Bronchial epithelial cell (primary cell): ENCODE measurements at places on chromosomes 1 and 21.

DNA sequence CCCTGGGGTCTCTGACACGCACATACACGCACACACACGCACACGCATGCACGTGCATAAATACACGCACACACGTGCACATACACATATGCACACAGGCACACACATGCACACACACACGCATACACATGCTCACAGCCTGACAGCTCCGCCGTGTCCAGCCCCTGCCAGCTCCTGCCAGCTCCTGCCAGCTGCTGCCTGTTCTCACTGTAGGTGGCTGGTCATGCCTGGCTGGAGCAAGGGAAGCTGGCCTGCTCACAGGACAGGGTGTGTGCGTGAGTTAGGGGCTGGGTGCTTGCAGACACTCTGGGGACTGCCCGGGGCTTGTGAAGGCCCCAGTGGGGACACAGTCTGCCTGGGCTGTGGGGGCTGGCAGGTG is 4.9 kb downstream of the PLCH2 start:
- DNase-seq, result no peak

GRCh38 chr1:205594846-205595245 is 37.0 kb downstream of the ELK4 start:
- no peak for DNase-seq

DNA sequence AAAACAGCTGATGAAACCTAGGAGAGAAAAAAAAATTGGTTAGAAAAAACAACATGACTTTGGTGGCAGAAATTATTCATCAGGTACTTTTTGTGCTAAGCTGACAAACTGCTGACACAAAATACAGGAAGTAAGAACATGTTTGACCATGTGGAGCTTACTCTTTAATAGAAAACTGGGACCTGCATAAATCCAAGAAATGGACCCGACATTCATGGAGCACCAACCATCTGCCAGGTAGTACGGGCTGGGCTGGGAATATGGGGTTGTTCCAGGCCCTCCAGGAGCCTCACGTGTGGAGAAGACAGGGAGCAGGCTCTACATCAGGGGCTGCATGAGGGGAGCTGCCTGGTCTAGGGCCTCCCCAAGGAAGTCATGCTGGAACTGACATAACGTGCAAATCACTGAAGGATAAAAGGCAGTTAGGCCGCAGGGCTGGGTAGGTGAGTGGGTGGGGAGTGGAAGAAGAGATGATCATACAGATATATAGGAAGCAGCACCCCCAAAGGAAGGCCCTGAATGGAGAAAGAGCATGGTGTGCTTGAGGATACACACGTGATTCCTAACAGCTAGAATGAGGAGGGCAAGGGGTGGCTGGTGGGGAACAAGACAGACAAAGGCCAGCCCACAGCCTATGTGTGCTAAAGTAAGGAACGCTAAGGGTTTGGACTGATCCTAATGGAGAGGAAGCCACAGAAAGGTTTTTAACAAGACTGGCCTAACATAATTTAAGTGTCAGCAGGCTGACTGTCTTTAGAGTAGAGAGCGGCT is 26.1 kb downstream of the CD58 start:
- peak; percentile 58 for DNase-seq

GRCh38 chr1:107934578-107934977 is 30.4 kb downstream of the VAV3 start:
- no peak for DNase-seq

GRCh38 chr1:117609471-117609911 is 3.6 kb downstream of the TENT5C start:
- no peak for DNase-seq

- no peak for DNase-seq
These were observed 233.1 kb upstream of the CSF3R start for GRCh38 chr1:36715797-36716196.

DNA sequence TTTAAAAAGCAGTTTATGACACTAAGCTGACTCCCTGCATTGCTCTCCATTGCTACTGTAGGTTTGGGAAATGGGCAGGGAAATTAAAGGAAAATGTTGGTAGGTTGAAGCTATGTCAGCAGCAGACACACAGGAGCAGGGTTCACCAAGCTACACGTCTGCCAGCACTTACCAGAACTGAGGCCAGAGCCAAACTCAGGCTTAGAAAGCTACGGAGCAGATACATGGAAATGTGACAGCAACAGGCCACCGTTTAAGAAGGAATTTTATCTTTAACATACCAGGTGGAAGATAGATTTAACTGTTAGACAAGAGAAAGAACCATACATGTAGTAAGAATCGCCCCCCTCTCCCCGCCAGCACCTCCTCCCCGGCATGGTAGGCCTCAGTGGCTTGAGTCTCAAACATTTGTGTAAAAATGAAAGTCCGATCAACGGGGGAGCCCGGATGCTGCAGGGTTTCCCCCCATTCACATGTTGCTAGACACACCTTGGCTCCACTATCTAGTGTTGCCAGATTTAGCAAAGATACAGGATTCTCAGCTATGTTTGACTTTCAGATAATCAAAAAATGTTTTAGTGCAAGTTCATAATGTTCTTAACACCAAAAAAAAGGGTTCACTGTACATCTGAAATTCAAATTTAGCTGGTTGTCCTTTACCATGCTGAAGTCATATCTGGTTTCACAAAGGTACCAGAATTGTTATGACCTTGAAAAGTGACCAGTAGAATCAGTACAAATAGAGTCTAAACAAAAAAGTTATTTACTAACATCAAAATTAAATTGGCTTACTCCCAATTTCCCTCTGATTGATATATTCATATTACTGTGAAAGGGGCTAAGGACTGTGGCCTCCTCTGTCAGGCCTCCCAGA is 6.7 kb downstream of the OR2T11 start:
- no peak for DNase-seq

GRCh38 chr21:21481239-21481638 is 483.0 kb downstream of the NCAM2 start:
- DNase-seq, result no peak

DNA sequence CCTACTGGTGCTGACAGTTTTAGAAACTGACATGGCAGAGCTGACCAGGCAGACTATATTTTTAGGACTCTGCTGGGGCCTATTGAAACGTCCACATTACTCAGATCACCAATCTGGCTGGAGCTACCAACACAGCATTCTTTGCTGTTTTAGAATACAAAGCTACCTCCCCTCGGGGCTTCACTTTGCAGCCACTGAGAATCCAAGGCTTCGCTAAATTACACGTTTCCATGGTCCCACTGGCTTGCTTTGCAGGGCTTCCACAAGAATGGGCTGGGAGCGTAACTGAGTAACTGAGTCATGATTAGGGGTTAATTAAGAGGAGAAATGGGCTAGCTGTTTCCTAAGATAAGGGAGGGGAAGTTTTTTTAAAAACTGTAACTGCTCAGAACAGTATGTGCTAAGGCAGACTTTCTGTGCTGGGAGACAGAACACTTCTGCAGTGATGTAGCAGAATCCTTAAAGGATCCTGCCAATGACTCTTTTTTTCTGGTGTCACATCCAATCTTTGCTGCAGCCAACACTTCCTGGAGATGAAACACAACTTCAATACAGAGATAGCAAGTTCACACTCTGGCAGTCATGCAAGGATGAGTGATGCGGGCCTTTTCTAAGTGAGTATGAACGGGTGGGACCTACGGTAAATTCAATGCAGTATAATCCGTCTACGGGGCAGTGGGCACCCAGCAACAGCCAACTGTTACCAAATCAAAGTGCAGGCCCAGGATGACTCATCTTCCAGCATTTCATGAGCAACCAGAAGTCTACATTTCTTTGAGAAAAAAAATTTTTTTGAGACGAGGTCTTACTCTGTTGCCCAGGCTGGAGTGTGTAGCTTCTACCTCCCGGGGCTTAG is 21.5 kb downstream of the NDUFS5 start:
- peak; percentile 47 for DNase-seq

- no peak for DNase-seq
These were observed 575.8 kb upstream of the PRMT6 start for GRCh38 chr1:106480629-106481028.

DNA sequence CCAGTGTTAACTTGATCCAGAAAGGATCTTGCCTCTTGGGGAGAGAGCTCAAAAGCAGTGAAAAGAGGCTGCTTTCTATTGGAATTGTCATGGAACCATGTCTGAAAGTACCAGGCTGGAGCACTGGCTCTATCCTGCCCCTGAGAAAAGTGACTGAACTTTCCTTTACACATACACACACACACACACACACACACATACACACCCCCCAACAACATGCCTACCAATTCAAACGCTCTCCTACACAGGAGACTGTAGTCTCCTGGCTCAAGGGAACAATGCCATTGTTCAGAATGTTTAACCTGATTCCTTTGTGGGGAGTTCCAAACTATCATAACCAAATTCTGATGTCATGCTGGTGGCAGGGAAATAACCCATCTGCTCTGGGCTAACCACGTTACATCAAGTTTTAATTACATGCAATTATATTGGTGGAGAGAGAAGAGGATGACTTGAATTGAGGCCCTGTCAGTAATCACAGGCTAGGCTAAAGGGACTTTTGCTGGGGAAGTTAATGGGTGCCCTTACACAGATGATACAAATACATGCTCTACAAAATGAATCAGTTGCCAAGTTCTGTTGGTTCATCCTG is 52.3 kb upstream of the DUSP10 start:
- peak; percentile 48 for DNase-seq

GRCh38 chr1:187122566-187122965 is 293.8 kb downstream of the PLA2G4A start:
- no peak for DNase-seq
